ENCODE measurements at places on chromosomes 6 and 20.

DNA sequence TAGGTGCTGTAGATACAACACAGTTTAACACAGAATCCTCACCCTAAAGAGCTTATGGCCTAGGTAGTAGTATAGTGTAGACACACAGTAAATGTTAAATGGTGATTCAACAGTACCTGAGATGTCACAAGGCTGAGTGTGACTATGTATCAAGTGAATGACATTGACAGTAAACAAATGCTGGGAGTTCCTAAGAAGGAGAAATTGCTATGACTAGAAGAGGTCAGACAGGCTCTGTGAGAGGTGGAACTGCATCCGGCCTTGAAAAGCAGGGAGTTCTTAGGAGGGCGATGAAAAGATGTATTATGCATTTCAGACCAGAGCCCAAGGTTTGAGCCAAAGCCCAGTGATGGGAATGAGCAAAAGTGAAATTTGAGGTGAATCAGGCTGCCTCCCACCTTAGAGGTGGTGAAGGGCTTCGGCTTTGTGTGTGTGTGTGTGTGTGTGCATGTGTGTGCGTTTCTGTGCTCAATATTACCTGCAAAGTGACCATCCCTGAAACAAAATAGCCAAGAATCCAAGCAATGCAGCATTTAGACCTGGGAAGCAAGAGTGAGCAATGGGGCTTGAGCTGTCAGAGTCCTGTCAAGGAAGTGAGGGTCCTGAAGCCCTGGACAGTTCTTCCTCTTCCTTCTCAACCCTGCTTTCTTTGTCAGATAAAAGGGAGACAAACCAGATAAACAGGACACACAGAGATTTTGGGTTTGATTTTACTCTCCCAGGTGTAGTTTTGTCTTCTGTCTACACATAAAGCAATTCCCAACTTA, 32.3 kb upstream of the CITED2 start:
- no peak for DNase-seq

GRCh38 chr6:154227862-154228520, 128.6 kb downstream of the IPCEF1 start:
- no peak for DNase-seq

DNA sequence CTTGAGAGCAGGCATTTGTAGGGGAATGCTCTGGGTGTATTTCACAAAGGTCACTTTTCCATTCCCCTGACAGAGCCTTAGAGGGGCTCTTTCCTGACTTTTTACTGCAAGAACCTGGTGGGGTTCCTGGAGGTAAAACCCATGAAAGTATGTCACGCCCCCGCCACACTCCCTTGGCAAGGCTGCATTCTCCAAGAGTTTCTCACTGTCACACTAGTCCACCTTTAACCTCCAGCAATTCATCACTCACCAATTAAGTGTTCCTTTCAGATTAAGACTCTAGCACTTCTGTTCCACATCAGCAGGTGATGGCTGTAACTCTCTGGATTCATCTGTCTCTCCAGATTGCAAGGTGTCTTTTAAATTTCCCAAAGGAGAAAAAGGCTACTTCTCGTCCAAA, 32.7 kb upstream of the NKX2-4 start:
- peak; percentile 34 for DNase-seq

- DNase-seq = no peak
Measured at GRCh38 chr6:146581968-146582367, 16.8 kb upstream of the ADGB start.

GRCh38 chr6:141729146-141729545, 403.6 kb upstream of the GJE1 start:
- no peak for DNase-seq

DNA sequence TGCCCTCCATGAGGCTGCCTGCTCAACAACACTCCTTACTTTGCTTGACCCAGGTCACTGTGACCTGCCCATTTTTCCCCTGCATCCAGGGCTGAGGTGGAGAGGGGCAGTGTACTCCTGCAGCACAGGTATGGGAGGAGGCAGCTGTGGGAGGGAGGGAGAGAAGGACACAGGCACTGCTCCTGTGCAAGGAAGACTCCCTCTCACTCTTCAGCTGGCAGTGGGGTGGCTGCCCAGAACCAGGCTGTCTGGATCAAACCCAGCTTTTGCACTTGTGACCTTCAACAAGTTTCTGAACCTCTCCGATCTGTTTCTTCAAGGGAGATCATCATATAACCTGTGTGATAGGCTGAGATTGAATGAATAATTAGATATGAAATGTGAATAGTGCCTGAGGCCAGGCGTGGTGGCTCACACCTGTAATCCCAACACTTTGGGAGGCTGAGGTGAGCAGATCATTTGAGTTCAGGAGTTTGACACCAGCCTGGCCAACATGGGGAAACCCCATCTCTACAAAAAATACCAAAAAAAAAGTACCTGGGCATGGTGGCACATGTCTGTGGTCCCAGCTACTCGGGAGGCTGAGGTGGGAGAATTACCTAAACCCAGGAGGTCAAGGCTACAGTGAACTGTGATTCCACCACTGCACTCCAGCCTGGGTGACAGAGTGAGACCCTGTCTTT, 14.1 kb downstream of the TGIF2 start:
- DNase-seq = no peak

GRCh38 chr6:33015798-33016197, 6.4 kb upstream of the HLA-DOA start:
- DNase-seq = no peak

- peak; percentile 37 for DNase-seq
Measured at GRCh38 chr6:134678436-134678889, 271.4 kb downstream of the ALDH8A1 start.

DNA sequence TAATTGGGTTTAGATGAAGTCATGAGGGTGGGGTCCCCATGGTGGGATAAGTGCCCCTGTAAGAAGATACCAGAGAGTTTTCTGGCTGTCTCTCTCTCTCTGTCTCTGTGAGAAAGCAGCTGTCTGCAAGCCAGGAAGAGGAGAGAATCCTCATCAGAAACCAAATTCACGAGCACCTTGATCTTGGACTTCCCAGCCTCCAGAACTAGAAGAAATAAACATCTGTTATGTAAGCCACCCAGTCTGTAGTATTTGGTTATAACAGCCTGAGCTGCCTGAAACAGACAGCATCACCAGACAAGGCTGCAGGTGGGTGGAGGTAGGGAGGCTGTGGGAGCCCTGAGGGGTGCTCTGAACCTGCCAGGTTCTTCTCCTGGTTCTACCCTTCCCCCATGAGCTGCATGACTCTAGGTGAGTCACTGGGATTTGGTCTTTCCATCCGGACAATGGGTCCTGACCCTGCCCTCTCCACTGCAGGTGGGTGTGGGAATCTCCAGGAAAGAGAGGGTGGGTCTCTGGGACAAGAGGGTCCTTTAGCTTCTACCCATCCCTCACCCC, 34.3 kb upstream of the VEGFA start:
- no peak for DNase-seq

GRCh38 chr6:170153436-170154319, 137.2 kb downstream of the DLL1 start:
- DNase-seq = no peak

GRCh38 chr6:113620386-113620785, 236.8 kb upstream of the MARCKS start:
- DNase-seq = no peak

- DNase-seq = peak; percentile 92
Measured at GRCh38 chr20:54132612-54133433, 41.0 kb downstream of the CYP24A1 start.

DNA sequence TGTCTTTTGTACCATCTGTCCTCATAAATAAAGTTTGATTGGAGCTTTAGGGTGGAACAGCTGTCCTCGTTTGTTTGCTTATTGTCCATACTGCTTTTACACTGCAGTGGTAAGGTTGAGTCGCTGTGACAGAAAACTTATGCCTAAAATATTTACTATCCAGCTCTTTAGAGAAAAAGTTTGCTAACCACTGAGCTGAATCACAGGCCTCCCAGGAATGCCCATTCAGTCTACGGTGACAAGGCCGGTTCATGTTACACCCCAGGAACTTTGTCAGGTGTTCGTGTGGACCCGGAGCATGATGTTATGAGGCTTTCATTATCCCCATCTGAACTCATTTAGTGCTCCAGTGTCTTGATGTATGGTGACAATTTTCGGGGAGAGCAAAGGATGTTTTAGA, 401.1 kb downstream of the SAMD5 start:
- peak; percentile 21 for DNase-seq

- DNase-seq = no peak
Measured at GRCh38 chr6:99712519-99712918, 105.9 kb downstream of the PRDM13 start.

DNA sequence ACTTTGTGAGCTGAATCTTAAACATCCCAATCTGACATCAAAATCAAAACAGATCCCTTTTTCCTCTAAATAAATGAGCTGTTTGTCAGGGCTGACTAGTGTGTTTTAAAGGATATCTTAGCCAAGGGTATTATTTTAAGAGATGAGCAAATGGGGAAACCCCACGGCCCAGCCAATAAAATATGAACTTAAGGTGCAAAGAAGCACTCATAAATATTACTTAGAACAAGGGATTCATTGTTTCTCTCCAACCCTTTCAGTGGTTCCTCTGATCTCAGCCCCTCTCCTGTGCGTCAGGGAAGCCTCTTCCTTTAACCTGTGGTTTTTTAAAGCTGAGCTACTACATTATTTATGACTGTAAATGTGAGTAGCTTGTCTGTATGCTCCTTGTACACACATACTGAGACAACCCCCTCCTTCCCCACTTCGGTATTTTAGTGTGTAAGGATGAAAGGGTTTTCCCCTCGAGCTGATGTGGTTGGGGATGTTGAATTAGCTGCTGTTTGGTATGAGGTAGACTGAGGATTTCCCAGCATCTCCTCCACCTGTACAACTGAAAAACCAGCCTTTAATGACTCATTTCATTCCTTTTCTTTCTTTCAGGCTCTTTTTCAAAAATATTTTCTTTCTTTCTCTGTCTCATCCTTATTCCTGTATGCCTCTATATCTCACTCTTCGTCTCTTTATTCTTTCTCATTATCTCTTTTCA, 6.5 kb downstream of the BMP5 start:
- DNase-seq = peak; percentile 91

- DNase-seq = peak; percentile 10
Measured at GRCh38 chr6:24194978-24195700, 69.1 kb downstream of the NRSN1 start.

- DNase-seq = no peak
Measured at GRCh38 chr20:3887876-3888620, 1.1 kb upstream of the PANK2 start.

- no peak for DNase-seq
Measured at GRCh38 chr6:139628270-139628669, 253.8 kb upstream of the CITED2 start.

DNA sequence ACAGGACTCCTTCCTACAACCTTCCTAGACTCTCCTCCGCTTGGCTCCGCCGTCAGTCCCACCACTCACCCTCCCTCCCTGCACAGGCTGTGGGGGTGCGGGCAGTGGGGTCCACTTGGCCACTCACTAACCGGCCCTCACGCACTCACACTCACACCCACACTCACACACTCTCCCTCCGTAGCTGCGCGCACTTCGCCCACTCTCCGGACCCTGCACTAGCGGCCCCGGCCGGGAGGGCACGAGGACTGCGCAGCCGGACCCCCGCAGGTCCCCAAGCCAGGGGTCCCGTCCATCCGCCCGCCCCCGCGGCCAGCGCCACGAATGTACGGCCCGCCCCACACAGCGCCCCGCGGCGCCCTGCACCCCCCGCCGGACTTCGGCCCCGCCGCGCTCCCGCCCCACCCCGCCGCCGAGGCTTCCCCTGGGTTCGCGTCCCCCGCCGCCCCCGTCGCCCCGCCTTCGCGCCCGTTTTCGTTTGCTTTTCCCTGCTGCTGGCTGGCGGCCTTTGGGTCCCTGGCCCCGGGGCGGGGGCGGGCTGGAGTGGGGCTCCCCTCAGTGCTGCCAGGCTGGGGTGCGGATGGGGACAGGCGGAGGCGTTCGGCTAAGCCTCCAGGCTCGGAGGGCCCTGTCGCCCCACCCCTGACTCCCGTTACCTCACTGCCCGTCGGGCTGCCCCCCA, 23.0 kb upstream of the SLC22A7 start:
- DNase-seq = no peak

- no peak for DNase-seq
Measured at GRCh38 chr6:3898265-3898994, 49.3 kb downstream of the FAM50B start.

DNA sequence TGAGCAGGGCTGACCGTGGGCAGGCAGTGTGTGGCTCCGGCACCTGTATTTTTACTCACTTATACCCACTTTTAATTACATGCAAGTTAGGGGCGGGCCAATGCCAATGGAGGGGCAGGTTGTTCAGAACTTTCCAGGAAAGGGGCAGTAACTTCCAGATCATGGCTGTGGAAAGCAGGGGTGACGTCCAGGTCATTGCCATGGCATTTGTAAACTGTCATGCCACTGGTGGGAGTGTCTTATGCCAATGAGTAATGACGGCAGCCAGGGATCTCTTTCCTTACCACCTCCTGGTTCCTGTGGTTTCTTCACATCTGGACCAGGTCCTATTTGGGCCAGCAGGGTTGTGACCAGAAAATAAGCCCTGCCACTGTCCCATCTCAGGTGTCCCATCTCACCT, 258.7 kb downstream of the THBS2 start:
- no peak for DNase-seq

GRCh38 chr20:35091816-35092523, 637 bp downstream of the TRPC4AP start:
- DNase-seq = no peak

DNA sequence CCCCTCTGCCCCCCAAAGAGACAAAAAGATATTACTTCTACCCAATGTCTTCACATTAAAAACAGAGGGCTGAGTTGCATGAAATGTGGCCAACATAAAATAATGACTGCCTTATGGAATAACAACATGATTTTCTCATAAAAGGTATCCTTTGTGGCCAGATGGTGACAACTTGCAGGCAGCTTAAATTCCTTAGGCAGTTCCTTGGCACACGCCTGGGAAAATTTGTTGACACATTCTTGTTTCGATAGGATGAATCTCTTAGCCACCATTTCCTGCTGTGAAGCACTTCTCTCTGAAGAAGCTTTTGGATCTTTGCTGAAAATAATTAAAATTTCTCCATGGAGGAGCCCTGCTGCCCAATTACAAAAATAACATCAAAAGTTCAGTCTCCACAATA, 109.0 kb upstream of the COL21A1 start:
- DNase-seq = no peak

DNA sequence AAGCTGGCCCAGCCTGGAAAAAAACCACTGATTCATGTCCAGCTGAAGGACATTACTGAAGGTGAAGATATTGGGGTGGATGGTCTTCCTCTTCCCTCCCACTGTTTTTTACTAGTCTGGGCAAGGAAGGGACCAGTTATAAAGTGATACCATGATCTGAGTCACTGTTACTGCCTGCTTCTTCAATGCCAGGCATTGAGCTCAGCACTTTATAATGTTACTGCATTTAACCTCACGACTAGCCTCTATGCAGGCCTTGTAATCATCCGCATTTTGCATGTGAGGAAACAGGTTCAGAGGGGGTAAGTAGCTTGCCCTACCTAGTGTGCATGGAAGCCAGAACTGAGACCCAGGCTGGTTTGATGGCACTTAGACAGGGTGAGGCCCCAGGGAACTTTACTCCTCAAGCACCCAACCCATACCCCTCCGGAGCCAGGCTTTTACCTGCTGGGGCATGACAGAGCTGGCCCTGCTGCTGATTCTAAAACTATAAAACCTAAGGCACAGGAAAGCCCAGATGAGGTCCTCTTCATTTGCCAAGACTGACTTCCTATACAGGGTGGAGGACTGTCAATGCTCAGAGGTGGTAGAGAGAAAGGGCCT, 11.0 kb upstream of the KCNK5 start:
- DNase-seq = no peak

GRCh38 chr20:8853805-8854338, 215.0 kb upstream of the PLCB4 start:
- peak; percentile 62 for DNase-seq

GRCh38 chr6:138272533-138273315, 54.4 kb upstream of the PBOV1 start:
- no peak for DNase-seq

- DNase-seq = no peak
Measured at GRCh38 chr20:46649650-46649949, 1.7 kb downstream of the SLC13A3 start.

All from kidney epithelial cell (primary cell).